ENCODE measurements at places on chromosomes 1 and 21. TPM values are rescaled to one million over a fixed set of nuclear protein-coding genes. Genes with fewer than 3 reads are reported as not detected.

UTS2 gene
- 8.0 TPM for total RNA-seq

KIF1B gene
- 26.6 TPM for total RNA-seq

IGFN1 gene
- total RNA-seq = not detected

MYCL gene
- total RNA-seq = not detected

LCE2C gene
- not detected for total RNA-seq

HJV gene
- not detected for total RNA-seq

DNA sequence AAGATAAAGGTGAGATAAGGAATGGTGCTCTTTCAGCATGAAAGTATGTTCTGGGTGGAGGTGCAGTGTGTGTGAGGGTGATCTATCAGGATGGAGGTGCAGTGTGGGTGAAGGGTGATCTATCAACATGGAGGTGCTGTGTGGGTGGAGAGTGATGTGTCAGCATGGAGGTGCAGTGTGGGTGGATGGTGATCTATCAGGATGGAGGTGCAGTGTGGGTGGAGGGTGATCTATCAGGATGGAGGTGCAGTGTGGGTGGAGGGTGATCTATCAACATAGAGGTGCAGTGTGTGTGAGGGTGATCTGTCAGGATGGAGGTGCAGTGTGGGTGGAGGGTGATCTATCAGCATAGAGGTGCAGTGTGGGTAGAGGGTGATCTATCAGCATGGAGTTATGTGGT lies 12.3 kb upstream of the MAP10 start:
- DNase-seq = no peak

OR10J1 gene
- total RNA-seq = not detected

DNA sequence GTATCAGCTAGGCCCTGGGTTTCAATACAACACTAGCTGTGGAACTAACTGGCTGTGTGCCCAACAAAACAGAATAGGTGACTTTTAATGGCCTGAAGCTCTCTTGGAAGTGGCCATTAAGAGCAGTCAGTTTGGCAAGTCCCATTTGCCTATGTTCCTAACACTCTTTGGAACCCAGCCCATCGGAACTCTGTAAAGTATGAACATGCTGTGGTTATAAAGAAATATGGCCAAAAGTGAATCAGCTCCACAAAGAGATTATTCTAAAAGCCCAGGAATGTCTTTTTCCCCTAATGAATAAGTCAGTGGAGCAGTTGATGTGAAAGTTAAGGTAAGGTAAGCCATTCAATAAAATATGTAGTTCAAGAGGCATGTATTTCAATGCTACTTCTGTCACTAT lies 223.7 kb upstream of the ADAMTS5 start:
- no peak for DNase-seq

SPRR4 gene
- total RNA-seq = not detected

- DNase-seq = no peak
Measured at GRCh38 chr1:160685266-160685665, 26.4 kb downstream of the CD48 start.

GRCh38 chr1:230243583-230244353 lies 176.7 kb downstream of the GALNT2 start:
- DNase-seq = no peak
